Stimulated activated effector memory CD8-positive, alpha-beta T cell treated with anti-CD3 and anti-CD28 coated beads, Interleukin-12 subunit alpha, Interleukin-12 subunit beta, amount 100 ng/mL, for 72 hours (primary cell): ENCODE measurements at places on chromosomes 3 and 15.

GRCh38 chr3:113153499-113154107, 57.8 kb upstream of the BOC start:
- DNase-seq: no peak

- no peak for DNase-seq
Observed at GRCh38 chr3:86225461-86225860, 765.5 kb downstream of the VGLL3 start.

GRCh38 chr3:20013396-20013795, 1.3 kb upstream of the PP2D1 start:
- no peak for DNase-seq

DNA sequence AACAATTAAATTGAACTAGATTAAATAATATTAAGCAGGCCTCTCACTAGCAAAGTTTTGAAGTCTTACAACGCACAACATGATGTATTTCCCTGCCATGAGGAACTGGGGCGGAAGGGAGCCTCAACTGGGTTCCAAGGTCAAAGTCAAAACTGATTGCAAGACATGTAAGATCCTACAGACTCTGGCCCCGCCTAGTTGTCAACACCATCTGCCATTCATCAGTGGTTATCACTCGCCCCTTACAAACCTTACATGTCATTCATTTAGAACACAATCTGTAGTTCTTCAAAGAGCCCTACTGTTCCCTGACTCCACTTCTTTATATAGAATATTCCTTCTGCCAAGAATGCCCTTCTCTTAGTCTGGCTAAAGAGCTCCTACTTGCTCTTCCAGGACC, 10.0 kb downstream of the ATP13A3 start:
- DNase-seq: no peak

DNA sequence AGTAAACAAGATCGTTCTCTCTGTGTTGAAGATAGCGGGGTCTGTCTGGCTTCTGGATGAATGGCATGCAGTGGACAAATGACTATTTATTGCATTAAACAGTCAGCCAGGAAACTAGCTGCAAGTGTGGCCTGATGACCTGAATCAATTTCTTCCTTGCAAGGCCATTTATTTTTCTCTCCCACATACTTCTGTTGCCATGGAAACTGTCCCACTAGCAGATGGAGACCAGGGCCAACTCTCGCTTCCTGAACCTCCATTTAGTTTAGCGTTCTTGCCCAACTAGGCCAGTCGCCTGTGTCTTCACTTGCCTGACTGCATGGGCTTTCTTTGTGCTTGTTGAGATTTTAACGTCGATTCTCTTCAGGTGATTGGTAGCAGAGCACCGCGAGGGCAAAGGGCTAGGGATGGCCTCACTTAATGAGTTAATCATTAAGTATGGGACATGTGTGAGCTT, 27.6 kb downstream of the LMCD1 start:
- DNase-seq: no peak

DNA sequence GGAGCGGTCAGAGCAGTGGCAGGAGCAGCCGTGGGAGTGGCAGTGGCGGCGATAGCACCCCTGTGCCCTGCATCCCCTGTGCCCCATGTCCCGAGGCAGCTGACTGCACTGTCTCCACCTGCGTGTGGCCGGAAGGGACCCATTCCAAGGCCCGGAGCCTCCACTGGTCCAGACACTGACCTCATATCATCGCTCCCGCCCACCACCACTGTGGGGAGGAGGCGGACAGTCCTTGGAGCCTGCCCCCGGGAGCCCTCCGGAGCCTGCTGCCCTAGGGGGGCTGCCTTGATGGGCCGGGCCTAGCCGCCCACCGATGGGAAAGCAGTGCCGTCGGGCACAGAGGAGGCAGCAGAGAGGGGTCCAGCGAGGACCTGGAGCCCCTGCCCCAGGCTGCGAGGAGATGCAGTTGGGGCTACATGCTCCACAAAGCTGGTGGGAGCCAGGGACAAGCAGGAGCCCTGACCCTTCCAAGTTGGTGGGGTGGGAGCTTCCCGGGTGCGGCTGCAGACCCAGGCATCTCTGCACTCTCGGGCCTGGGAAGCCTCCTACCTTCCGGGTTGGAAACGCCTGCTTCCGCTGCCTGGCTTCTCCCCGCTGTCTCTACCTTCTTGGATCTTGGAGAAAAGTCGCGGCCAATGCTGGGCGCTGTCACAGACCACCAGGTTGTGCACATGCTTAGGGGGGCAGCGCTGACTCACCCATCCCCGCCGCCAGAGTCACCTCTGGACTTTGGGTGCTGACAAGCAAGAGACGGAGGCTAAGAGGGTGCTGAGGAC, 283.2 kb upstream of the ROBO1 start:
- DNase-seq: no peak
